GM12878 (cell line): ENCODE measurements at places on chromosomes 6 and 20. TPM values are rescaled to one million over a fixed set of nuclear protein-coding genes. Genes with fewer than 3 reads are reported as not detected.

Gene SAPCD1
- 8.6 and 13.0 TPM in 2 replicates for total RNA-seq

Gene BMP7
- total RNA-seq: 0.05 and 0.51 TPM in 2 replicates

- DNase-seq: no peak
- H3K36me3 ChIP-seq: no peaks in the 10 kb centered on the region
- H3K27me3 ChIP-seq: no peaks in the 10 kb centered on the region
- H3K4me1 ChIP-seq: peaks cover 3% of the 10 kb centered on the region; the same call in 1 of the 2 replicates
- H3K4me3 ChIP-seq: no peak overlapping the region
Observed at GRCh38 chr6:142692942-142693341, 252.0 kb downstream of the HIVEP2 start.

Gene MAPK13
- total RNA-seq: 48.0 and 52.5 TPM in 2 replicates

DNA sequence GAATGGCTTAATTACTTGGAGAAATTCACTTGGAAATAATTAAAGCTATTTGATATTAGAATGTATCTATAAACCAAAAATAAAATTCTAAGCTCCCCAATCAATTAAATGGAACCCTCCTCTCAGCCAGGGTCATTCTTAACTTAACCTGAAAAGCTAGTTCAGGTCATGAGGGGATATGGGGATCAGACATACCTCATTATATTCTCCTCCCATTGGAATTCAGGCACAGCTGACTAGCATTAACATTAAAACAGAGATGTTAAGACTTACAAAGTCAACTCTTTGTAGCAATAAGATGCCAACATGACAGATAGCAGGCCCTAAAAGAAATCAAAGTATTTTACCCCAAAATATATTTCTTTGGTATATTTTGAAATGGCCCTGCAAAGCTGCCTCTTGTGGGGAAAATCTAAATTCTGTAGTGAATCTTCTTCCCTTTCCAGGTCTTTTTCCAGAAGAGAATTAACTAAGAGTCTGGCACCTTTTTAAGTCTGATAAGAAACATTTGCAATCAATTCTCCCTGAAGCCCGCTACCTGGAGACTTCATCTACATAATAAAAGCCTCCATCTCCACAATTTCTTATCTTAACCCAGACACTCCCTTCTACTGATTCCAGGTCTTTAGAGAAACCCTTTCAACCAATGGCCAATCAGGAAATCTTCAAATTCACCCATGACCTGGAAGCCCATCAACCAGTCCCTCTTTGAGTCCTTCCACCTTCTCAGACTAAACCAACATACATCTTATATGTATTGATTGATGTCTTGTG lies 231.2 kb downstream of the ADGB start:
- no peaks in the 10 kb centered on the region for H3K4me1 ChIP-seq
- H3K4me3 ChIP-seq: no peak overlapping the region
- DNase-seq: no peak
- no peaks in the 10 kb centered on the region for H3K36me3 ChIP-seq

GRCh38 chr20:20134941-20135575 lies 82.7 kb downstream of the CFAP61 start:
- no peak for DNase-seq
- no peaks in the 10 kb centered on the region for H3K4me1 ChIP-seq
- no peak overlapping the region for H3K4me3 ChIP-seq
- H3K36me3 ChIP-seq: no peaks in the 10 kb centered on the region
